ENCODE measurements at places on chromosomes 12 and 14.

DNA sequence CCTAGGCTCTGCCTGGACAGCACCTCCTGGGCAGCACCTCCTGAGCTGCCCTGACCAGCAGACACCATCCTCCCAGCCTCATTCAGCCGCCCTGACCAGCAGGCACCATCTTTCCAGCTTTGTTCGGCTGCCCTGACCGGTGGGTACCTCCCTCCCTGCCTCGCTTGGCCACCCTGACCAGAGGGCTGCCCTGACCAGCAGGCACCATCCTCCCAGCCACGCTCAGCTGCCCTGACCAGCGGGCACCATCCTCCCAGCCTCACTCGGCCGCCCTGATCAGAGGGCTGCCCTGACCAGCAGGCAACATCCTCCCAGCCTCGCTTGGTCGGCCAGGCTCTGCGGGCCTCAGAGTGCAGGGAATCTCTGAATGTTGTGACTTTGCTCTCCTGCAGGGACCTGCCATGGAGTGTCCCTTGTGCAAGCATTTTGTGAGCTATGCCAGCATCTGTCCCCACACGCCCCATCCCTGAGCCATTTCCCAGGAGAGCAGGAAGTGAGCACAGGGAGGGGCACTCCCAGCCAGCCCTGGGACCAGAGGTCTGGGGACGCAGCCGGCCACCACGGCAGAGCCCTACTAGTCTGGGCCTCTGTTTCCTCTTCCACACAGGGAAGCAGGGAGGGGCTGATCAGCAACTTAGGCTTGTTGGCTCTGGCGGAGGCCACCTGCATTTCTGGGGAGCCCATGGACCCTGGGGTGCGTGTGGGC lies 265.5 kb downstream of the SEC23A start:
- DNase-seq, result no peak

GRCh38 chr12:22971247-22971646 lies 346.3 kb downstream of the ETNK1 start:
- no peak for DNase-seq

DNA sequence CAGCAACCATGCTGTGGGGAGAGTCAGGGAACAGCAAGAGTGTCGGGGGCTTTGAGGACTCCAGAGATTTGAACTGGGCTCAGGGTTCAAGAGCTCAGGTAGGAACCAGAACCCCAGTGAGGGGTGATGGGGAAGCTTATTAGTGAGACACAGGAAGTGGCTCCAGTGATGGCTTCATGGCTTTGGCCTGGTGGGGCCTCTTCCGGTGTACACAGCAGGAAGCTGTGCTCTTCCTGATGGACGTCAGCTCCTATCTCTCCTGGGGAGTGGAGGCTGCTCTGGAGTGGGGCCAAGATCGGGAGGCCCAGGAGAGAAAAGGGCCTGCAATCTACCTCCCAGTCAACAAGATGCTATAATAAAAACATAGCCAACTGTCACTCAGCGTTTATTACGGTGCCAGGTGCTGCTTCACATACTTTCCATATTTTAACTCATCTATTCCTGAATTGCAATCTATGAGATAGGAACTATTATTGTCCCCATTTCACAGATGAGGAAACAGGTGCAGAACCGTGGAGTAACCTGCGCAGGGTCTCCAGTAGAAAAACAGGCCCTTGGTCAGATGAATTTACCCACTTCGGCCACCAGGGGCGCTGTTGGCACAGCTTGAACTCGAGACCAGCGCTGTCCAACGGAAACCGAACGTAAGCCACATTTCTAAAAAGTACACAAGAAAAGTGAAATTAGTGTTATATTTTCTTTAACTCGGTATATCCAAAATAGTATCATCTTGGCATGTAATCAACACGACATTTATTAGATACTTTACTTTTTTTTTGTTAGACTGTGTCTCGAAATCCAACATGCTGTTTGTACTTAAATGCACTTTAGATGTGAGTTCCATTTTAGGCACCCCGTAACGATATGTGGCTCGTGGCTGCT lies 63.6 kb upstream of the DLK1 start:
- peak; percentile 37 for DNase-seq

DNA sequence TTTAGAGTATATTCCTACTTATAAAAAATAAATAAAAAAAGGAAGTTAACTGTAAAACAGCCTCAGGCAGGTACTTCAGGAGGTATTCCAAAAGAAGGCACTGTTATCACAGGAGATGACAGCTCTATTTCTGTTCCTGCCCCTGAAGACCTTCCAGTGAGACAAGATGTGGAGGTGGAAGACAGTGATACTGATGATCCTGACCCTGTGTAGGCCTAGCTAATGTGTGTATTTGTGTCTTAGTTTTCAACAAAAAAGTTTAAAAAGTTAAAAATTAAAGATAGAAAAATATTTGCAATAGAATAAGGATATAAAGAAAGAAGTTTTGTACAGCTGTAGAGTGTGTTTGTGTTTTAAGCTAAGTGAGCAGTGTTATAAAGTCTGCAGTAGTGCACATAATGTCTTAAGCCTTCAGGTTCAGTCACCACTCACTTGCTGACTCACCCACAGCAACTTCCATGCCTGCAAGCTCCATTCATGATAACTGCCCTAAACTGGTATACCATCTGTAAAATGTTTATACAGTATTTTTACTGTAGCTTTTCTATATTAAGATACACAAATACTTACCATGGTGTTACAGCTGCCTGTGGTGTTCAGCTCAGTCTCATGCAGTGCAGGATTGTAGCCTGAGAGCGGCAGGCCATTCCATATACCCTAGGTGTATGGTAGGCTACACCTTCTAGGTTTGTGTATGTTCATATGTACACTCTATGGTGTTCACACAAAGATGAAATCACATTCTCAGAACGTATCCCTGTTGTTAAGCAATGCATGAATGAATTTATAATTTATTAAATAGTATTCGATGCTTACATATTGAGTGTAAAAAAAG lies 121.1 kb downstream of the ANO6 start:
- DNase-seq, result no peak

- no peak for DNase-seq
Observed at GRCh38 chr12:111443586-111443985, 37.9 kb downstream of the SH2B3 start.

DNA sequence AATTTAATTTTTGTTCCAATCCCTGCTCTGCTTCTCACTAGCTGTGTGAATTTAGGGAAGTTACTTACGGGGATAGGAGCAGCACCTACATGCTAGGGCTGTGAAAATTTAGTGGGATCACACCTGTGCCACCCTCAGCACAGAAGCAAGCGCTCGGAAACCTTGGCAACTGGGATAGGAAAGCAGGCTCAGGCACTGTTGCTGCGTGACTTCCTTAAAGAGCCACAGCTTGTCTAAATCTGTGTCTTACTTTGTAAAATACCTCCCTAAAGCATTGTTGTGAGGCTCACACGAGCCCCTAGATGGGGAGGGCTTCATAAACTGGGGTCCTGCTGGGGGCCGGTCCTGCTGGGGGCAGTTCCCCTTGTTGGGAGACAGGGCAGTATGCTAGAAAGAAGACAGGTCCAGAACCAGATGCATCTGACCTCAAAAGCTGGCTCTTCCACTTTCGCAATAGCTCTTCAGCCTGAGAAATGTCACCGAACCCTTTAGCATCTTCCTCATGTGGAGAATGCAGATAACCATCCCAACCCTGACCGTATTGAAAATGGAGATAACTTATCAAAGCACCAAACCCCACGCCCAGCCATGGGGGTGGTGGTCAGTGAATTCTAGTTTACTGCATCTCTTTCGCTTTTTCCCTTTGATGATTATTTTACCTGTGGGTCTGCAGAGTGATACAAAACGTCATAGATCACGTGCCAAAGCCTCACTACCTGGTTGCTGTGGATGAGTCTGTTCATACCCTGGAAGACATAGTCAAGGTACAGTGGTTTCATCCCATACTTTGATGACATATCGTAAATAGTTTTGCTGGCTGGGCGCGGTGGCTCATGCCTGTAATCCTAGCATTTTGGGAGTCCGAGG lies 54.1 kb downstream of the AK7 start:
- no peak for DNase-seq

GRCh38 chr12:16272222-16272621 lies 5.3 kb downstream of the SLC15A5 start:
- DNase-seq, result no peak

GRCh38 chr12:84218406-84218805 lies 694.2 kb downstream of the SLC6A15 start:
- no peak for DNase-seq

Measured in activated CD8-positive, alpha-beta memory T cell treated with anti-CD3 and anti-CD28 coated beads for 1 hour (primary cell).